Non-pigmented ciliary epithelial cell (primary cell): ENCODE measurements at places on chromosomes 12 and 14.

- DNase-seq, result peak; percentile 51
Measured at GRCh38 chr14:103528587-103529382, at the start of gene TRMT61A. Gene TRMT61A (plus strand): TSS chr14:103529196. CDS start chr14:103529979, 783 bp downstream.

GRCh38 chr14:88129306-88130056 is 124.5 kb downstream of the GPR65 start:
- peak; percentile 15 for DNase-seq

GRCh38 chr14:103101257-103101962 is 6.9 kb downstream of the EXOC3L4 start:
- DNase-seq, result no peak

DNA sequence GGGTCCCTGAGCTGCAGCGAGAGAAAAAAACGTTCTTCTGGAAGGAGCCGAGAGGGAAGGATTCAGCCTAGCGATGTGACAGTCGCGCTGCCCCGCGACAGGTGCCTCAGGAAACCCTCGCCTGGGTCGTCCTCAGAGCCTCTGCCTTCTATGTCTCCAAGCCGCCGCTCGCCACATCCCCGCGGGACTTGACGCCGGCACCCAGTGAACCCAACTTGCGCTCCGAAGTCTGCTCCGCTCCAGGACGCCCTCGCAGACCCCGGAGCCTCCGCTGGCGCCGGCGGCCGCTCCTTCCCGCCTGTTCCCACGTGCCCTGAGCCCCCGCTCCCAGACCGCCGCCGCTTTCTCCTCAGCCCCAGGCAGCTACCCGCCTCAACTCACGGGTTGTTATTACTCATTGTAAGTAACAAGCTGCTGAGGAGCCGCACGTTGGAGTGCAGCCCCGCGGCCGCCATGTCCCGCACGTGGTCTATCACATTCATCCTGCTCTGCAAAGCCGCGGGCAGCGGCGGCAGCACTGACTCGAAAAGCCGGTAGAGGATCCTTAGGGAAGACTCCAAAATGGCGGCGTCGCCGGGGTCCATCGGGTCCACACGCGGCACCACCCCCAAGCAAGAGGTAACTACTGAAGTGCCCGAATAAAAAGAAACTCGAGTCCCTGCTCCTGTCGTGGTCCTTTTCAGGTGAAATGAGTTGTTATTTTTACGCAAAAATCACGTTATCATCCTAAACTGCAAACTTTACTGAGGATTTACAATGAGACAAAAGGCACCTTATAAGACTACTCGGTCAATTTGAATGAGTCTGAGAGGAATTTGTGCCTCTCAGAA is at the start of gene ANAPC7:
Gene ANAPC7 (minus strand): TSS at position 563 of the 830 bp plus-strand sequence. CDS start 81 bp downstream, at position 482.
- peak; percentile 40 for DNase-seq

DNA sequence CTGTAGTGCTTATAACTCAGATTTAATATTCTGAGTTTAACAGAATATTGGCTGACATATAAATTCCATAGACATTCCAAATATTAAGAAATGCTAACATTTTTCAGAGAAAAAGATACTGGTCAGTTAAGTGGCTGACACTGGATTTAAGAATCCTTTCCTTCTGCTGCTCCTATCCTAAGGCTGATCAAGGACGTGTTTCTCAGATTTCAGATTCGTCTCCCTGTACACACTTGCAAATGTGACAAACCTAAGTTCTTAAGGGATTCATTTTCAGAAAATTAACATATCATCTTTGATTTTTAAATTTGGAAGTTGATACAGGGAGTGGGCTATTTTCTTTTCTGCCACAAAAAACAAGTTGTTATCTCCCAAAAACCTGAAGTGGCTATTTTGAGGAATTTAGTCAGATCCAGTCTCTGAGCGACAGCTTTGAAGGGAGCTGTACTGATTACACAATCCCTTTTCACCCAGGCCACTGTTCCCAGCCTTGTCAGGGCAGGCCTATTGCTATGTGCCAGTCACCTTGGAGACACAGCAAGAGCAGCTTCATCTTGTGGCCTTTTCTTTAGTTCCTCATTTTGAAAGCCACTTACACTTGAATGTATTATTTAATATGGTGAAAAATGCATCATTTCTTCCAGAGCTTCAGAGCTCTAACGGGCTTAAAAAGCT is 370.6 kb downstream of the KCNH5 start:
- DNase-seq, result no peak

GRCh38 chr12:108525681-108526080 is 10.6 kb downstream of the FICD start:
- peak; percentile 32 for DNase-seq

GRCh38 chr14:104590240-104590965 is 10.8 kb downstream of the C14orf180 start:
- no peak for DNase-seq

GRCh38 chr12:53768976-53769375 is 17.2 kb upstream of the CISTR start:
- no peak for DNase-seq

- no peak for DNase-seq
Measured at GRCh38 chr14:60643141-60643462, 6.2 kb downstream of the SIX1 start.

- DNase-seq, result no peak
Measured at GRCh38 chr14:57737598-57737997, 128.3 kb downstream of the SLC35F4 start.

- DNase-seq, result no peak
Measured at GRCh38 chr14:99250636-99251208, 21.3 kb downstream of the BCL11B start.

DNA sequence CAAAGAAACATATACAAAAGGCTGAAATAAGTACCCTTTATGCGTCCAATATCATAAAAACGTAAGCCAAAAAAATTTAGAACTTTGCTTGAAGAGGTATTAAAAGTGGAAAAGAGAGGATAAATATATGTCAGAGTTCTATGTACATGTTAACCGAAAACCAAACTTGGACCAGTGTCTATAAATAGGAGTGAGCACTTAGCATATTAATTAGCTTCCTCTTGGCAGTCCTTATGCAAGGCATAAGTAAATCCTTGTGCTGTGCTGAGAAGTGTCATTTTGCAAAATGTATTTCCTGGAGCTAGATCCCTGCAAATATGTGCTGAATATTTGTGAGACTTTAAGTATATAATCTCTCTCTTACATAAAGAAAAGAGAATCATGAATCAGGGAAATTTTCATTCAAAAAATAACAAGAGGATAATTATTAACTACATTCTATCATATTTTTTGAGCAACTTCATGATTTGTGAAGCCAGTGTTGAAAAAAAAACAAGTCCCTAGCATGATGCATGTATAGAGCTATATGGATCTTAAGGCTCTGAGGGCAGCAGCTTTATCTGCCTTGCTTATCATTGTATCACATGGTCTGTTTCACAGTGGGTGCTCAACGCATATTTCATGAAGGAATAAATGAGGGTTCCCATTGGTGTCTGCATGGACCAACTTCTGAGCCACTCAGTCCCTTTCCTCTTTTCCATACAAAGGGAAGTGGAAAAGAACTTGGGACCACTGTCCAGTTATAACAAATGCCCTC is 326.1 kb downstream of the PDZRN4 start:
- DNase-seq, result no peak

GRCh38 chr14:106185837-106186233 is 659.5 kb downstream of the TMEM121 start:
- DNase-seq, result no peak

GRCh38 chr14:74258764-74259035 is 19.5 kb downstream of the VSX2 start:
- no peak for DNase-seq

DNA sequence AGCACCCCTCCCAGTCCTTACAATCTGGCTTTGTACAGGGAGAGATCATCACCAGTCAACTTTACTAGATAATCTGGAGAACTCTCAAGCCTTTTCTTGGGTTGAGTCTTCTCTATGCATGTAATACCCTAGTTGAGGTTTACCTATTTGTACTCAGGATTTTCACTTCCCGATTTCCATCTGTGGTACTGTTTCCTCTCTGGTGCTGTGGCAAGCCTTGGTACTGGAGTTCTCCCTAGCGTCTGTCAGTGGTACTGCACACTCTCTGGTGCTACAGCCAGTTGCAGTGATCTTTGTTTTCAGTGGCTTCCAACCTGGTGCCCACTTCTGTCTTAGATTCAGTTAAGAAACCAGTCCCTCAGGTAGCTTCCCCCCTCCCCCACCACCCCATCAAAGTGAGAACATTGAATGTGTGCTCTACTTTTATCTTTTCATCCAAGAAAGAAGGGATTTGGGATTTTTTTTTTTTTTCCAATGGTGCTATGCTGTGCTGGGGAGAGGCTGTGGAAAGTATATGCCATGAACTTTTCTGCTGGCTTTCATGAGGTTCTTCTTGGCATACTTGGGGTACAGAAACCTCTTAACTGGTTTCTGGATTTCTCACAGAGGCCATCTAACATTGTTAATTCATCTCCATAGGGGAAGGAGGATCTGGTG is 69.4 kb upstream of the EVL start:
- no peak for DNase-seq

GRCh38 chr14:22872833-22873520 is 1.4 kb downstream of the LRP10 start:
- no peak for DNase-seq

GRCh38 chr12:91511795-91512420 is 329.3 kb upstream of the DCN start:
- no peak for DNase-seq

DNA sequence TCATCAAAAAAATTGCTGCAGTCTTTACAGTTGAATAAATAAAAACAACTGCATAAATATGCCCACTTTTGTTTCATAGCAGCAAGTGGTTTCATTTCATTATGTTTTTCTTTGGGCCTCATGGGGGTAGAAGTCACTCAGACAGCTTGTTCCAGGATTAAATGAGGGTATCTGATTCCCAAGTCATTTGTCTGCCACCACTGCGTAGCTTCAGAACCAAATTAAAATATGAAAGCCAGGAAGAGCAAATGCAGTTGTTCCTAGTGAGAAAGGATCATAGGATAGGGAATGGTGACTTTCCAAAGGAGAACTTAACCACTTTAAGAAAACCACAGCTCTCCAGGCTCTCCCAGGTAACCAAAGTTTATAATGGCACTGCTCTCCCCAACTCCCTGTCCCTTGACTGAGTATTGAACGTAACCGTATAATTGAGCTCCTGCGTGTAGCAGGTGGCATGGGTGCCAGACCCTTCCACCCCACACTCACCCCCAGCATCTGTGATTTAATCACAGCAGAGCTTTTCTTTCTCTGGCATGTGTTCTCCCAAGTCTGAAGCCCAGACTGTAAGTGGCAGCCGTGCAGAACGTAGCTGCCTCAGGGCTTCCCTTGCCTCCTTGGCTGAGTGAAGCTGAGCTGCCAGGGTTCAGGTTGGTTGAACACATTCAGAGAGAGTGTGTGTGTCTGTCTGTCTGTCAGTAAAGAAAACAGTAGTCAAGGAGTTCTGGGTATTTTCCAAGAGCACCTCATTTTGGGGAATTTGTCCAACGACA is 11.3 kb upstream of the KCNH3 start:
- no peak for DNase-seq

DNA sequence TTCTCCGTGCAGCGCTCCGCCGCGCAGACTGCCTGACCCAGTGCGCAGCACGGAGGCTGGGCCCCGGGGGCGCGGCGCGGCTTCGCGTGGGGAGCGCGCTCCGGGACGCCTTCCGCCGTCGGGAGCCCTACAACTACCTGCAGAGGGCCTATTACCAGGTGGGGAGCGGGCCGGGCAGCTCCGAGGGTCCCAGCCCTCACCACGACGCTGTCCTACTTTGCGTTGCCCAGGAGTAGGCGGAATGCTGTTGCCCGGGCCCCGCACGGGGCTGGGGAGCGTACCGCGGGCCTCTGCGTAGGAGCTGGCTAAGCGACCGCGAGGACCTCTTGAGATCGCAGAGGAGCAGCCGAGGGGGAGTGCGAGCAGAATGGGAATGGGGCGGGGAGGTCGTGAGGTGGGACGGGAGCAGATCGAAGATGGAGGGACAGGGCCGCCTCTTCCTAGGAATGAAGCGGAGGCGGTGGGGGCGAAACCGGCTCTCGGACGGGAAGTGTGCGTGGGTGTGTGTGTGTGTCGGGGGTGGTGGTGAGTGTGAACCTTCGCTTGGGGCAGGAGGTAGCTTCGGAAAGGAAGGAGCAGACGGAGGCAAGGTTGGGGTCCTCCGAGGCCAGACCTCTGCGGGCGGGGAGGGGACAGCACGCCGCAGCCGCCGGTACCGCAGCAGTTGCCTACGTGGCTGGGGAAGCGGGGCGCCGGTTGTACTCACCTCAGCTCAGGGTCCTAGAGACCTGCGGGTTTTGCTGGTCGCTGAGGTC is 751 bp downstream of the P3H3 start:
- no peak for DNase-seq

DNA sequence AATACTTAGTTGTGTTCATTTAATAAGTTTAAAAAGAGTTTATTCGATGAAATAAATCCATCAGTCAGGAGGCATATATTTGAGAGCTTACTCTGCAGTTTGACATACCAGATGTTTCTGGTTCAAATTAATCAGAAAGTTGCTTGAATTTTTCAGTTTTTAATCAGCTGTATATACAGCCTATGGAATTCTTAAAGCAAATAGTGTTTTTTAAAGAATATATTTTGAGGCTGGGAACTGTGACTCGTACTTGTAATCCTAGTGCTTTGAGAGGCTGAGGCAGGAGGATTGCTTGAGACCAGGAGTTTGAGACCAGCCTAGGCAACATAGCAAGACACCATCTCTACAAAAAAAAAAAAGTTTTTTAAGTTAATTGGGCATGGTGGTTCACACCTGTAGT is 112.1 kb downstream of the MON2 start:
- no peak for DNase-seq

DNA sequence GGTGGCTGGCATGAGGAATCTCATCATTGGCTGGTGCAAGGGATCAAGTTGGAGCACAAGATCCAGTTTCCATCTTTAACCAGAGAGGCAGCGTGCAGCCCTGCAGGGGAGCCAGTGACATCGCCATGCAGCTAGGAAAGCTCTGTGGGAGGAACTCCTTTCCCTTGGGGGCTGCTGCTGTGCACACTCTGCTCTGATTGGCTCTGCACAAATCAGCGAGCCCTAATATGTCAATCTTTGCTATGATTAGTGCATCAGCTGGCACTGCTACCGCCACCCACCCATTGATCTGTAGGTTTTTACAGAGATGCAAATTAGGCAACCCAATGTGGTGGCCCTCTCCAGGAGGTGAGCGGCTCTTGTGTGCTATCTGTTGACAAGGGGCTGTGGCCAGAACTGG is 262.6 kb downstream of the PCNX1 start:
- no peak for DNase-seq

DNA sequence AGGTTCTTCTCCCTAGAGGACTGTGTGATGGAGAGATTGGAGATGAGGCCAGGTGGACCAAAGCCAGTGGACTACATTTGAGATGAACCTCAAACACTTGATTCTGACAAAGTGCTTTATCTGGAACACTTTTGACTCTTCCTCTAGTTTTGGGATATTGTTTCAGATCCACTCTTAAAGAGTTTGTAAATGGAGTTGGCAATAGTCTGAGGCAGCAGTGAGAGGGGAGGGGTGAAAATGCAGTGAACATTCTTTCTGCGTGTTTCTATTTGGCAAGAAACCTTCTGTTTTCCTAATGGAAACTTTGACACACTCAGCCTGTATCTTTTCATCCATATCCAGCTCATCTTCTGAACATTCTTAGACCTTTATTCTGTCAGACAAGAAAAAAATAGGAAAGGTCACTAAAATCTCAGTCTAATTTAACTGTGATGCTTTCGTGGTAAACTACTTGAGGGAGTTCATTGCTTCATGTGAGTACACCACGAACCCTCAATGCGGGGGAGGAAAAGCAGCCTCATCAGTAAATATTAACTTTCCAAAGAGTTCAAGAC is 57.4 kb upstream of the KCNJ8 start:
- DNase-seq, result no peak
